ENCODE measurements at places on chromosomes 2 and 18.

- no peak for DNase-seq
Observed at GRCh38 chr2:31446848-31447247, 32.3 kb upstream of the XDH start.

DNA sequence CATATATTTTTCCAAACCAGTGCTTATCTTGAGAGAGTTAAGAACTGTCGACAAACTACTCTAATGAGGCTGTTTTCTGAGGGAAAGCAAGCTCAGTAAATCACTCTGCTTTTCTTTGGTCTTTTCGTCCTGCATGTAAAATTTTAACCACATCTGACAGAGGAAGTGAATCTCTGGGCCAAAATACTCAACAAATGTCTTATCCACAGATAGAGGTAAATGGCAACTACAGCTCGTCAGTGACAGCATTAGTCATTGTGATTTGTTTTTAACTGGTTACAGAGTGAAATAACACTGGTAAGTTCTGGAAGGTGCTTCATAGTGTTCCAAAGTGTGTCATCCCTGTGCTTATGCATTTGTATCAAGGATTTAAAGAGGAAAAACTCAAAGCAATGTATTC is 82.6 kb upstream of the SLC8A1 start:
- no peak for DNase-seq

DNA sequence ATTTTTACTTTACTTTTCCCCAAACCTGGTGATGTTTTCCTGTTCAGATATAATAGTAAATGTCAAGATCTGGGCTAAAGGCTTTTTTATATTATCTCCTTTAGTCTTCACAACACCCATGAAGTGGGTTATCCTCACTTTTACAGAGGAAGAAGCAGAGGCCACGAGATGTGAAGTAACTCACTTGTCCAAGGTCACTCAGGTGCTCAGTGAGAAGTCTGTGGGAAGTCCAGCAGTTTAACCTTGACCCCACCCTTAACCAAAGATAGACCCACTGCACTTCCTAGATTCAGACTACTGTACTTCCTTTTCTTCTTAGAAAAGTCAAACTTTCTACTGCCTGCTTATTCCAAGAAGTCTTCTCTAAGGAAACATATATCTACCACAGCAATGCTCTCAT is 56.3 kb upstream of the STAT1 start:
- no peak for DNase-seq

- no peak for DNase-seq
Observed at GRCh38 chr2:143193121-143193520, 63.9 kb downstream of the ARHGAP15 start.

- no peak for DNase-seq
Observed at GRCh38 chr2:102615620-102616436, 3.5 kb upstream of the SLC9A2 start.

GRCh38 chr2:179272406-179273192 is 8.0 kb upstream of the SESTD1 start:
- no peak for DNase-seq

- DNase-seq: no peak
Observed at GRCh38 chr2:240339411-240340360, 95.8 kb upstream of the GPC1 start.

GRCh38 chr2:226079196-226079595 is 679.7 kb downstream of the NYAP2 start:
- no peak for DNase-seq

GRCh38 chr2:26177122-26177521 is 4.2 kb downstream of the GAREM2 start:
- no peak for DNase-seq

DNA sequence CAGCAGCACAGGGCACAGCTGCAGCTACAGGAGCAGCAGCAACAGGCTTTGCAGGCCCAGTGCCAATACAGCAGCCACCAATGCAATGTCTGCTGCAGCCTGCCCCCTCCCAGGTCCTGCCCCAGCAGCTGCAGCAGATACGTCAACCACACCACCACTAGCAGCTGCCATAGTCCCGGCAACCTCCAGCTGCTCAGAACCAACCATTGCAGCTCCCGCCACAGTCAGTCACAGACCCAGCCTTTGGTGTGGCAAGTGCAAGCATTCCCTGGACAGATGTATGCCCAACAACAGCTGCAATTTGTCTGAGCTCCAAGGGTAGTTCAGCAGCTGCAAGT is 53.3 kb upstream of the TUBA3E start:
- DNase-seq: no peak

DNA sequence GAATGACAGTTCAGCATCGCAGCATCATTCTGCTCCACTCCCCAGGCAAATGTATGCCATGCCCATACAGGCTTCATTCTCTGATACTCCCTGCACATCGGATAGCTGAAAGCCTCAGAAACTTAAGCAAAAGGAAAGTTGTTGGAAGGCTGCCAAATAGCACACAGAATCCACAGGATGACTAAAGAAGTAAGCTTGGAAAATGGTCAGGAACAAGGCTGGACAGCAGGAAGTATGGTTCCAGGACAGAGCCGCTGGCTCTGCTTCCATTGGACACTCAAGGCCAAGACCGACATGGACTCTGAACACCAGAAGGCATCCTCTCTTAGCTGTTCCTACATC is 256.5 kb downstream of the CDH20 start:
- no peak for DNase-seq

GRCh38 chr2:9745153-9745899 is 97.9 kb upstream of the TAF1B start:
- DNase-seq: no peak

- no peak for DNase-seq
Observed at GRCh38 chr2:101145406-101145805, 5.8 kb downstream of the TBC1D8 start.

DNA sequence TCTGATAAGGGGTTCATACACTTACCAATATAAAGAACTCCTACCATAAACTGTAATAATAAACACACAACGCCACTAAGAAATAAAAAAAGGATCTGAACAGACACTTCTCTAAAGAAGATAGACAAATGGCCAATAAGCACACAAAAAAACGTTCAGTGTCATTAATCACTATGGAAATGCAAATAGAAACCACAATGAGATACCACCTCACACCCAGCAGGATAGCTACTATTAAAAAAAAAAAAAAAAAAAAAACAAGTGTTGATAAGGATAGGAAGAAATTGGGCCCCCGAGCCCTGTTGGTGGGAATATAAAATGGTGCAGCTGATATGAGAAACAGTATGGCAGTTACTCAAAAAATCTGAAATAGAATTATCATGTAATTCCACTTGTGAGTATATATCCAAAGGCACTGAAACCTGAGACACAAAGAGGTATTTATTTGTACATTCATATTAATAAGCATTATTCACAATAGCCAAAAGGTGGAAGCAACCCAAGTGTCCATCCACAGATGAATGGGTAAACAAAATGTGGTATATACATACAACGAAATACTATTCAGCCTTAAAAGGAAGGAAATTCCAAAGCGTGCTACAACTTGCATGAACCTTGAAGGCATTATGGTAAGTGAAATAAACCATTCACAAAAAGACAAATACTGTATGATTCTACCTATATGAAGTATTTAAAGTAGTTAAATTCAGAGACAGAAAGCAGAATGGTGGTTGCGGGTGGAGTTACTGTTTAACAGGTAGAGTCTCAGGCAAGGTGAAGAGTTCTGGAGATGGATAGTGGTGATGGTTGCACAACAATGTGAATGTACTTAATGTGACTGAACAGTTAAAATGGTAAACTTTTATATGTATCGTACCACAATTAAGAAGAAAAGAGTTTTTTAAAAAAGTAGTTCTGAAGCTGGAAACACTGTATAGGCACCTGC is 17.9 kb downstream of the REV1 start:
- no peak for DNase-seq

DNA sequence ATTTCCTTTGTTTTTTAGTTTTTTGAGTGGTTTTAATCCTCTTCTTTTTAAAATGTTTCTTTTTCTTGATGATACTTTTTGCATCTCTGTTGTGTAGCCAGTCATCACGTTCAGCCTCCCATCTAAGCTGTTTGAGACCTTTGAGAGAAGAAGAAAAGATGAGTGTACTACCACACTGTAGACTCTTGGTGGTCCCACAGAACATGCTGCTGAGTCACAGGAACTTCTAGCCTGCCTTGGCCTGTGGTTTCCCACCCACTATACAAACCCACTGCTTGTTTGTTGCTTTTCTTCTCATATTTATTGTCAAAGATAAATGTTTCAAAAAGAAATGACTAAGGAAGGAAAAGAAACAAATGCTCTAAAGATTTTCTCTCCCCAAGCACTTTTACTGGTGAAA is 5.5 kb downstream of the CEBPZOS start:
- DNase-seq: no peak

DNA sequence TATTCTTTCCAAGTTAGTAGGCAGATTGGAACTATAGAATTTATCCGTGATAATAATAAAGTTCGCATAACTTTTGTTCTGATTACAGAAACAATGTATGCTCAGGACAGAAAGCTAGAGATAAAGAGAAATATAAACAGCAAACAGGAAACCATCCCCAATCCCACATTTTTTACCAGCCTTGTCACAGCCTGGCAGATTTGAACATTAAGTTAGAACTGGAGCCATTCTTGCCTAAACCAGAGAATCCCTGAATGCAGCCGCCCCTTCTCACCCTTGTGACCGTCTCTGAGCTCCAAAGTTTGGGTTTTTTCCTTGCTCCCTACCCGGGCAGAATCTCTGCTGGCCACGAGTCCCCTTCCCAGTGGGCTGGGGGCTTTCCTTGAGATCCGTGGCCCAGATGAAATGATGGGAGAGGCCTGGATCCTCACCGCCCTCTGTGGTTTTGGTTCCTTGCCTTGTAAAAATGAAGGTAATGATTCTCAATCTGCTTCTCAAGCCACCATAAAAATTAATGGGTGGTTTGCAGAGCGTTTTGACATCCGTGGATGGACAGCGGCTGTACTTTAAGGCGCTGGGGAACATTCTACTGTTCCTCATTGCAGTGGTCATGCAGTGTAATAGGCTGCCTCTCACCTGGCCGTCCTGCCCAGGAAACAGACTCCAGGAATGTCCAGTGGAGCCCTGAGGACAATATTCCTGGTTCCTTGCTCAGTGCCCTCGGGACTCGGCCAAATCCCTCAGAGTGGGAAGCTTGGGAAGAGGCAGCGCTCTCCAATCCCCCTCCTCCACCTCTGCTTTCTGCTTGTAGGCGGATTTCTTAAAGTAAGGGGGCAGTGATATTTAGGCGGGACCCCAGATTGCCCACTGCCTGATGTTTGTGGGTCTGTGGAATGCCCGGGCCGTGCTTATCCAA is 1.6 kb downstream of the SH3BP4 start:
- no peak for DNase-seq

DNA sequence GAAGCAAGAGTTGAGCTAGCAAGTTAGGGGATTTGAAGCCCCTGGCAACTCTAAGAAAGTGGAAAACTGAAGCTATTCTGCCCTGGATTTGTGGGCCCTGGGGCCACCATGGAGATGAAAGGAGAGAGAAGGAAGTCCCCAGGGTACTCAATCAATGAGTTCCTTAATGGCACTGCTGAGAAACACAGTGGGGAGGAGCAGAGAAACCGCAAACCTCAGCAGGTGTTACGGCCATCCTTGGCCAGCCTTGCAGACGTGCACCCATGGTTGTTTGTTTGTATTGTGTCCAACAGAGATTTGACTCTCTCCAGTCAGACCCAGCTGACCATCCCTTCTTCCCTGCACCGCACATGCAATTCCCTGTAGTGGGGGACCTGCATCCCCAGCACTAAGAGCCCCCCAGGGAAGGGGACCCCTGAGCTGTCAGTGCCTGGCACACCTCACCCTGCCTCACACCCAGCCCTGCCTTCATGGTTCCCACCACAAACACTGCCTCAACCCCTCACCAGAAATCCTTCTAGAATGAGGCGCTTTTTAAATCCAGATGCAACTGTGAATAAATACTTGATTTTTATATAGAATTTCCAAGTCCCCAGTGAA is 255.3 kb downstream of the SH3BP4 start:
- DNase-seq: no peak

DNA sequence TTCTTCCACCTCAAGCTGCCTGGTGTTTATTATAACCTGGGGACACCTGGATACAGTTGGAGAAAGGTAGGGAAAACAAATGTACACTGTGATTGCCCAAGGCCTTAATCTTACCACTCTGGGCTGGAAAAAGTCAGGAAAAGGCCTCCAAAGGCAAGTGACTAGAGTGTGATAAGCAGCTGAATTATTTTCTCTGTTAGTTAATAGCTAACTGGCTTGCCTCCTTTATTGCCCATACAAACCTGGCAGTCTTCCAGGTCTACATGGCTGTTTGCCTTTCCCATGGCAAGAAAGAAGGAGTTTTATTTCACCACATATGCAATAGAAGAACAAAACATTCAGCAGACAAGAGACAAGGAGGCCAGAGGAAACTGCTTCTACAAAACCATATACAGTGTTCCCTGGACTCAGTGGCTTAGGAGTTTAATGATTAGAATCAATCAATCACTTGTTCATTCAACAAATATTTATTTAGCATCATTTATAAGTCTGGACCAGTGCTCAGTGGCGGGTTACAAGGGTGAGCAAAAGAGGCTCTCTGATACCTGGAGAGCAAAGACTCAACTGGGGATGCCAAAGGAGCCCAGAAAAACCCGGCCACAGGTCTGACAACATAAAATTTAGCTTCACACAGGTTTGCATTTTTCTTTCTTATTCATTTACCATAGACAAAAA is 27.5 kb upstream of the SUCLG1 start:
- DNase-seq: no peak

DNA sequence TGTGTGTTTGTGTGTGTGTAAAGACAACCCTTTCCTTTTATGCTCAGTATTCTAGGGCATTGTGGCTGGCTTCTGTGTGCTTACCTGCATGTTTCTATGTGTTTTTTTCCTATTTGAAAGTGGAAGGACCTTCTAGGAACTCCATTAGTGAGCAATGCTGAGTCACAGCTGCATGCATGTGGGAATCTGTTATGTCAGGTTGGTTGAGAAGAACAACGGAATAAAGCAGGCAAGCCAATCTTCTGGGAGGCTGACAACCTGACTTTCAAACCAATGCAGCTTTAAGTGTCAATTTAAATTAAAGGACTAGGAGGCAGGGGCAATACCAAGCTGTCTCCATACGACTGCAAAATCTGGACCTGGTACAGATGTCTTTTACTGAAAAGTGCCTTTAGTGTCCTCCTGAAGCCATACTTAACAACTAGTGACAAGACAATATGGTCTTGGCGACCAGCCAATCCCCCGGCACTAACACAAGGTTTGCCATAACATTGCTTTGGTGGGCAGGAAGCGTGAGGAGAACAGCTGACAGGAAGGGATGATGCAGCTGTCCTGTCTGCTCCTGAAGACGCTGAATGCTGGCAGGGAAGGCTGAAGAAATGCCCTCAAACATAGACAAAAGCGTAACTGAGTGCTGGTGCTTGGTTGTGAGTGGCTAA is 514.7 kb upstream of the CDH7 start:
- no peak for DNase-seq

- no peak for DNase-seq
Observed at GRCh38 chr2:175012516-175012915, 7.3 kb upstream of the CHN1 start.

DNA sequence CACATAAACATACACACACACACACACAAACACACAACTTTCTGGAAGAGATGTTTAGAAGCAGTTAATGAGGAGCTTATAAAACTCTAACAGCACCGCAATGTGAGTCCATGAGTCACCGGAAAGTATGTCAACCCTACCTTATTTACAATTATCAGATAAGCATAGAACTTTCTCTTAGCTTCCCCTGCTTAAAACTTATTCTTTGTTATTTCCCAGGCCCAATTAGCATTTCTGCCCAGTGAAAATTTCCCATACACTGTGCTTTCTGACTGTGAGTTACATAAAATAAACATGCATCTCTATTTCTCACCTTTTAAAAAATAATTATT is 737.6 kb downstream of the LRP1B start:
- no peak for DNase-seq

- no peak for DNase-seq
Observed at GRCh38 chr2:176814740-176815367, 397.7 kb upstream of the HNRNPA3 start.
